ENCODE measurements at places on chromosomes 2 and 18. TPM values are rescaled to one million over a fixed set of nuclear protein-coding genes. Genes with fewer than 3 reads are reported as not detected.

ATP6V1B1 gene
- 73.2 TPM for total RNA-seq

REG3A gene
- total RNA-seq: not detected

TLX2 gene
- not detected for total RNA-seq

ESPNL gene
- total RNA-seq: 3.8 TPM

TGFA gene
- 13.8 TPM for total RNA-seq

SLC16A14 gene
- total RNA-seq: 10.1 TPM

All from metanephros (tissue), 2 donors.